SK-N-SH treated with all-trans-retinoic acid at 6 μM for 48 hours (cell line): ENCODE measurements at places on chromosomes 12 and 14.

GRCh38 chr14:102461490-102462338 is 47.9 kb downstream of the ANKRD9 start:
- ATAC-seq = no peak

DNA sequence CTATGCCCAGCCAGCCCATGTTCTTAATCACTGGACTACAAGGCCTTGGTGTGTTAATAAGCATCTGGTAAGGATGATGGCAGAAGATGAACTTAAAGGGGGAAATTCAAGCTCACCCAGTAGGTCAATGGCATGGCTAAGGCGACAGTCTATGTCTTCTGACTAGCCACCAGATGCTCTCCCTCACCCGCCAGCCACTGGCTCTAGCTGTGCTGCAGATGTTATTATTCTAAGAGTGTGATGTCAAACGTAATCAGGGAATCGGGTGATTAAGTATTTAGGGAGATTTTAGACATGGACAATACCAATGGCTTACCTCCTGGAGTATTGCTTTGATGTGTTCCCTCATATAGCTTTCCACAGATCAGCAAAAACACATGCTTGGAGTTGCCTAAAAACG is 39.2 kb upstream of the MAX start:
- no peak for ATAC-seq

GRCh38 chr12:102685841-102686240 is 205.5 kb upstream of the IGF1 start:
- ATAC-seq = no peak

GRCh38 chr12:84038242-84038641 is 874.4 kb downstream of the SLC6A15 start:
- ATAC-seq = no peak

DNA sequence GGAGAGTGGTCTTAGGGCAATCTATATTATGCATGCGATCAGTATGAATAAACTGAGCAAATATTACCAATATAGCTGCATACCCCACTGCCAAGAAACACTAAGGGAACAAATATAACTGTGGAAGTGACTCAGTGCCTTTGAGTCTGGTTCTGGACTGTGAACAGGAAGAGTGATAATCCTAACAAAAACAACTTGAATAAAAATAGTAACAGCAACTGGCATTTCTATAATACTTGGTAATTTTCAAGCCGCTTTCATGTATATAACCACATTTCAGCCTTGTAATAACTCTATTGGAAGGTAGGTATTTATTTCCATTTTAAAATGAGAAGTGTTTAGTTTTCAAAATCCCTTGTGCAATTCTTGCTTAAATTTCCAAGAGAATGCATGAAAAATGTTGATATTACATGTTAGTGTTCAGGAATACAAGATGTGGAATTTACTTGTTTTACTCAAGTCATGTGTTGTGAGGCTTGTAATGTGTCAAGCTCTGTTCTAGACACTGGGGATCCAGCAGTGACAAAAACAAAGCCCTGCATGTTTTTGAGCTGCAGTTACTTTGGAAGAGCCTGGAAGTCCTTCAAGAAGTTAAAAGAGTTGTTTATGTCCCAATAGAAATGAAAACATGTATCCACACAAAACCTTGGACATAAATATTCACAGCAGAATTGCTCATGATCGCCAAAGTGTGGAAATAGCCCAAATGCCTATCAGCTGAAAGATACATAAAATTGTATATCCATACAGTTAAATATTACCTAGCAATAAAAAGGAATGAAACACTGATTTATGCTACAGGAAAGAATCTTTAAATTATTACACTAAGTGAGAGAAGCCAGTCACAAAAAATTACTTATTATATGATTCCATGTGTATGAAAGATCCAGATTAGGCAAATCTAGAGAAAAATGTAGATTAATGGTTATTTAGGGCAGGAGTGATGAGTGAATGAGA is 338.1 kb upstream of the TMEM132C start:
- no peak for ATAC-seq
